ENCODE measurements at places on chromosomes 12 and 14.
A peak's percentile ranks its signal among the peaks of the same experiment; 100 is the strongest.

GRCh38 chr12:88570103-88570502 lies 10.2 kb downstream of the KITLG start:
- DNase-seq = no peak

DNA sequence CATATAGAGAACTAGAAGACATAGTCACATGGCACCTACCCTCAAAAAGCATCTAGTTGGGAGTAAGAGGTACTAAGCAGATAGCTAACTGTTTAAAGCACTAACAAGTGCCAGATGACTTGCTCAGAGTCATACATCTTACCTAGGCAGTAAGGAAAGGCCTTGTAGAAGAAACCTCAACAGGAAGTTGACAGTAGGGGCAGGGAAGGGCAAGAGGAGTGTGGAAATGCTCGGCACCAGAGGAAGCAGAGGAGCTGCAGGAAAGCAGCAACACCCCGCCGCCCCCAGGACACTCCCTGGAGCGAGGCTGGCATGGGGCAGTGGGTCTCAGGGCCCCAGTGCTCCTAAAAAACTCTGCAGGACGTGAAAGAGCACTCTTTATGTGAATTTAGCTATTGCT lies 92.9 kb downstream of the PPP2R5C start:
- no peak for DNase-seq

DNA sequence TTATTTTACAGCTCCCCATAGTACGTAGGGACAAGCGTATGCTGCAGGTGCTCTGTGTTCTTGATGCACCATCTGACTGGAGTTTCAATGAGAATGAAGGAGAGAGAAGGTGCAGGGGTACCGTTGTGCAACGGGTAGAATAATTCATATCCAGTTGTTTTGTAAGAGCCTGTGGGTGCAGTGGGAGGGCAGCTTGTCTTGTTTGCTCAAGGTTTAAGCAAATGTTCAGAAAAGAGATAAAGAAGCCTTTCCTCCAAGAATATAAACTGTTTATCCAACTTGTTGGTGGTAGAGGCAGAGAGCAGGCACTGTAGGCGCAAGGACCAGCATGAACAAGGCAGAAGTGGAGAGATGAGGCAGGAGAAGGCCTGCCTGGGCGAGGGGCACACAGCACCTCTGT lies 64.2 kb downstream of the ADCK1 start:
- no peak for DNase-seq

DNA sequence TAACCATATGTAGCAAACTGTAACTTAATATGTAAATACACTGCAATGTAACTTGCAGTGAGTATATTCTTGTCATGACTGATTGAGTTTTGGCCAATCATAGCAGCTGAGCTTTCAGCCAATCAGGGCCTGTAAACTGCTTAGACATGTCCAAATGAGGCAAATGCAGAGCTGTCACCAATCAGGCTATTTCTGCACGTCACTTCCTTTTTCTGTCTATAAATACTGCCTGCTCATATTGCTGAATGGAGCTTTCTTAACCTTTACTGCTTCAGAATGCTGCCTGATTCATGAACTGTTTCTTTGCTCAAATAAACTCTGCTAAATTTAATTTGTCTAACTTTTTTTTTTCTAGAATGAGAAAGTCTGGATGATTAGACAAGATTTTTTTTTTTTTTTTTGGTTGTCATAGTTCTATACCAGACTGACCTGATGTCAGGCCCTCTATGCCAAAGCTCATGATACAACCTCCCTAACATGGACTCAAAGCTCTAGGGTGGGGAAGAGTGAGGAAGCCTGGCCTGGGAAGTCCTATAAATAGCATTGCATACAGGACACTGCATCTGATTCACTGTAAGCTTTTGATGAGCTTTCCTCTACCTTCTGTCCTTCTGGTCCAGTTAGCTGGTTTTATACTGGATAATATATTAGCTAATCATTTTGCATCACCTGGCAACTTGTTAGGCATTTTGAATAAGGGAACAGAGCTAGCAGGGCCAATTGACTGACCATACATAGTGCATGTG lies 12.0 kb downstream of the MGP start:
- no peak for DNase-seq

GRCh38 chr14:39267608-39268005 lies 33.9 kb downstream of the MIA2 start:
- peak; percentile 33 for DNase-seq

DNA sequence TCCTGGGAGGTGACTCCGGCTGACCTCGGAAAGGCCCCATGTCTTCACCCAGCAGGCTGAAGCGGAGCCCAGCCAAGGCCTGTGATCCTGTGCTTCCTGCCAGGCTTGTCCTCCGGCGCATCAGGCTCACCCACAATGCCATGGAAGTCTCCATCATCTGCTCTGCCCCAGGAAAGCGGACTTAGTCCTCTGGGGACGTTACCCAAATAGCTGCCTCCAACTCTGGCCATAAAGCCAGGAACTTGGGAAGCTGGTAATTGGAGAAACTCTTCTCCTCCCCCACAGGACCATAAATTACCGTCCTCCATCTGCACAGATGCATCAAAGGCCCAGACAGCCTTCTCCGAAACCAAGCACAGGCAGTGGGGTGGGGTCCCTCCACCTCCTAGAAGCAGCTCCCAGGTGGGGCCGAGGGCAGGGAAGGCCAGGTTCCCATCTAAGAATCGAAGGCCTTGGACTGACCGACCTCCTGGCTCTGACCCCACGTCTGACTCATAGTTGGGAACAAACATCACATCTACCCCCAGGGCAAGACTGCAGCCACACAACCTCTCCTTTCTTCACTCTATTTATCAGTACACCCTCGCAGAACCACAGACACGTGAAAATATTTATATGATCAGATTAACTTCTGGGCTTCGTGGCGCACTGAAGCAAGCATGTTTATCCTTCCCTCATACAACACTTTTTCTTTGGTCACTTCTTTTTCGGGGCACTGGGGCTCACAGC lies 56.4 kb downstream of the PITPNM2 start:
- DNase-seq = no peak

- no peak for DNase-seq
Measured at GRCh38 chr12:80892597-80893445, 44.9 kb downstream of the LIN7A start.

DNA sequence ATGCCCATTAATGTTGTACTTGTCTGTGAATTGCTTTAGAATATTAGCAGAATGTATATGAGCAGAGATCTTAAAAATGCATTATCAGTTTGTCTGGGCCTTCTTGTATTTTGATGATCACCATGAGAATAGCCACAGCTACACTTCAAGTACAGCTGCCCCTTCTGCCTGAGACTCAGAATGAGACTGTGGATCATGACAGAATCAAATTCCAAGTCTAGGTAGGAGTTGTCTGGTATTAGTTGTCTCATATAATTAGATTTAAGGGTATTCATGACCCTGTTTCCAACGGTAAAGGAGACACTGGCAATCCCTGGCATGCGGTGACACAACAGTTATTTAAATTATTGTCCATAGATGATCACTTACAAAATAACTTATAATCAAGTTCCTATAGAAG lies 18.3 kb upstream of the SMIM10L1 start:
- DNase-seq = no peak

DNA sequence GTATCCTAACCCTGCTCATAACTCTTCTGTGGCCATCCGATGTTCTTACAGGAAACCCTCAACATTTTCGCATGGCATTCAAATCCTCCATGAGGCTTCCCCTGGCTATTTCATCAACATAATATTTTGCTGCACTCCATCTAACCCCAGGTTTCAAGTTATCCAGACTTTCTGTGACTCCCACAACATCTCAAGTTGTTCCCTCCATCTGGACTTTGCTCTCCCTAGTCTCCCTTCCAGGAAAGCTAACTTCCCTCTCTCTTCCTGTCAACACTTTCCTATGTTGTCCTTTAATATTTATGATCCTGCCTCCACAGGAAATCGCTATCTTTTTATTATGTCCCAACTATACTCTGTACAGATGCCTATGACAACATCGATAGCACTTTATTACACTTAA lies 146.1 kb downstream of the METTL25 start:
- no peak for DNase-seq

DNA sequence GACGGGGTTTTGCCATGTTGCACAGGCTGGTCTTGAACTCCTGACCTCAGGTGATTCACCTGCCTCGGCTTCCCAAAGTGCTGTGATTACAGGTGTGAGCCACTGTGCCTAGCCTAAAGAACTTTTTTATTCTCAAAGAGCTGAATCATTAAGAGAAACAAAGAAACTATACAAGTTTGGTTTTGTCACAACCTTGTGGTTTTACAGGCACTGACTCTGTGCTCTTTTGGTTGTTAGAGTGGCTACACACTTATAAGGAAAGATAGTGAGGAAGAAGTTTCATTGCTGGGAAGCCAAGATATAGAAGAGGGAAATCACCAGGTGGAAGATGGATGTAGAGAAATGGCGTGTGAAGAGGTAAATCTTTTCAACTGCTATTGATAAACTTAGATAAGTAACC lies 10.1 kb upstream of the DNAH10 start:
- no peak for DNase-seq

DNA sequence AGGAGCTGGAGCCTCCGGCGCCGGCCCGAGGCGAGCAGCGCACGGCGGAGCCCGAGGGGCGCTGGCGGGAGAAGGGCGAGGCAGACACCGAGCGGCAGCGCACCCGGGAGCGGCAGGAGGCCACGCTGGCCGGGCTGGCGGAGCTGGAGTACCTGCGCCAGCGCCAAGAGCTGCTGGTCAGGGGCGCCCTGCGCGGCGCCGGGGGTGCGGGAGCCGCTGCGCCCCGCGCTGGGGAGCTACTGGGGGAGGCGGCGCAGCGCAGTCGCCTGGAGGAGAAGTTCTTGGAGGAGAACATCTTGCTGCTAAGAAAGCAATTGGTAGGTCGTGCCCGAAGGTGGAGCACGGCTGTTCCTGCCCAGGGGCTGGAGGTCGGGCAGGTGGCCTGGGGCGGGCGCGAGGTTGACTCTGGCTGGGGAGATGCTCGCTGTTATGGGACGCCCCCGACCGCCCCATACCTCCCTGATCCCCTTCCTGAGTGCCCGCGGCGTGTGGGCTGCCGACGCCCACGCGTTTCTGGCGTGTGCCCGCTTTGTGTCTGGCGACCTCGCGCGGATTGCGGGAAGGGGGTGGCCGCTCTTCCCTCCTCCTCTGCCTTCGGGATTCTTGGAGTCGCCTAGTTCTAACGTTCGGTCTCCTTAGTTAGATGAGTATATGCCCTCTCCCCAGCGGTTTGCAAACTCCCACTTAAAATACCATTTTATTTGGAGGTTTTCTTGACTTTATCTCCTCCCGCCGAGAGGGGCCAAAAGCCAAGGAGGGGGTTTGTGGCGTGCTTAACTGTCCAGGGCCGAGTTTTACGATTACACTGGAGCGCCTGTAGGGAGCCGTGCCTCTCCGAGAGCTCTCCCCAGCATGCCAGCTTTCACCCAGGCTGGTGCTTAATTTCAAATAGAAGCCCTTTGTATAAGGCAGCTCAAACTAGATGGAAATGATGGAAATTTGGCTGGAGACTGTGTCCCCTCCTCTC lies 752 bp downstream of the DACT1 start:
- DNase-seq = no peak

DNA sequence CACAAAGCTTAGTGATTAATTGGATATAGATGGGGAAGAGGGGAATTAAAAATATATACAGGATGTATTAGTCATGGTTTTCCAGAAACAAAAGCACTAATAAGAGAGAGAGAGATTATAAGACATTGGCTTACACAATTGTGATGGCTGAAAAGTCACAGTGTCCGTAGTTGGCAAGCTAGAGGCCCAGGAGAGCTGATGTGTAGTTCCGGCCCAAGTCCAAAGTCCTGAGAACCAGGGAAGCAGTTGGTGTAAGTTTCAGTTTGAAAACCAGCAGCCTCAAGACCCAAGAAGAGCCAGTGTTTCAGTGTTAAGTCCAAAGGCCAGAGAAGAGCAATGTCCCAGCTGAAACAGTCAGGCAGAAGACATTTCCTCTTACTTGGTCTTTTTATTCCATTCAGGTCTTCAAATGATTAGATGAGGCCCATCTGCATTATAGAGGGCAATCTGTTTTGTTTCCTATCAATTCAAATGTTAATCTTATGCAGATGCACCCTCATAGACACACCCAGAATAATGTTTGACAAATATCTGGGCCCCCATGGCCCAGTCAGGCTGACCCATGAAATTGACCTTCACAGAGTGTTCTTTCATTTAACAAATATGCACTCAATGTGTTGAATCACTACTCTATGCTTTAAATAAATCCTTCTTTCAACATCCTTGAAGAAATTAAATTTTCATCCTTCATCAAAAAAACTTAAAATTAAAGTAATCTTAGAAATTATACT lies 67.2 kb upstream of the DIO2 start:
- no peak for DNase-seq

DNA sequence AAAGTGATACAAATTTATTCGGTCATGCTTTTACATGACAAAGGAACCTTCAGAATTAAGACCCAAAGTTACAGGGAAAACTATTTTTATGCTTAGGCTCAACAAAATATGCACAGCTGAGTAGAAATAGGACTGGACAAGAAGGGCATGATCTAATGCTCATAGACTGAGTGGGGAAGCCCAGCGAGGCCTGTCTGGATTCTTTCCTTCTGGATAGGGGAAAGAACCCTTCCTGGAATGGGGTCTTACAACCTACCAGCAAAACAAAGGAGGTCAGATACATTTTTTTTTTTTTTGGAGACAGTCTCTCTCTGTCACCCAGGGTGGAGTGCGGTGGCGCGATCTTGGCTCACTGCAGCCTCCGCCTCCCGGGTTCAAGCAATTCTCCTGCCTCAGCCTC lies 2.2 kb upstream of the DDX55 start:
- DNase-seq = no peak

- DNase-seq = no peak
Measured at GRCh38 chr12:2110849-2111566, 58.2 kb downstream of the CACNA1C start.

- DNase-seq = no peak
Measured at GRCh38 chr12:76784600-76785051, 20.7 kb downstream of the ZDHHC17 start.

- no peak for DNase-seq
Measured at GRCh38 chr12:128652136-128652751, 171.5 kb downstream of the SLC15A4 start.

DNA sequence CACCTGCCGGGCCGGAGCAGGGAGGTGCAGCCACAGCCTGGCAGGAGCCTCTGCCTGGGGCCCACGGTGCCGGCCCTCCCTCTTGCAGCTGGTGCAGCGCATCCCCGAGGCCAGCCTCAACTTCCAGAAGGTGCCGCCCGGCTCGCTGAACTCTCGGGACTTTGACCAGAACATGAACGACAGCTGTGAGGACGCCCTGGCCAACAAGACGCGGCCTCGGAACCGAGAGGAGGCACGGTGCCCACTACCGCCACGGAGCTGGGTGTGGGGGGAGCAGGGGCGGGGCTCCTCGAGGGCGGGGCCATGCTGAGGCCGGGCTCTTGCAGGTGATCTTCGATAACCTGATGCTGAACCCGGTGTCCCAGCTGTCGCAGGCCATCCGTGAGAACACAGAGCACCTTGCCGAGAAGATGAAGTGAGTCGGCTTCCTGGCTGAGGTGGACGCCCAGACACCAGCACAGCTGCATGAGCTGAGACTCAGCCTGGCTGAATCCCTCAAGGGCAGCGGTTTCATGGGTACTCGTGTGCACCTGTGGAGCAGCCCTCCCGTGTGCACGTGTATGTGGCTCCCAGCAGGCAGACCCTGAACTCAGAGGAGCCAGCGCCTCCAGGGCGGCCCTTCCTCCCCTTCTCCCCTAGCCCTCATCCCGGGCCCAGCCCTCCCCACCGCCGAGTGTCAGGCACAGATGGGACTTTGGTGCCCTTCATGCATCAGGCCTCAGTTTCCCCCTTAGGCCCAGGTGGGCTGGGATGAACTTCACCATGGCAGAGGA lies 28.6 kb downstream of the CEP170B start:
- DNase-seq = no peak

Measured in left renal cortex interstitium (tissue), 4 donors.